HFF-Myc (cell line): ENCODE measurements at places on chromosomes 6 and 20.

DNA sequence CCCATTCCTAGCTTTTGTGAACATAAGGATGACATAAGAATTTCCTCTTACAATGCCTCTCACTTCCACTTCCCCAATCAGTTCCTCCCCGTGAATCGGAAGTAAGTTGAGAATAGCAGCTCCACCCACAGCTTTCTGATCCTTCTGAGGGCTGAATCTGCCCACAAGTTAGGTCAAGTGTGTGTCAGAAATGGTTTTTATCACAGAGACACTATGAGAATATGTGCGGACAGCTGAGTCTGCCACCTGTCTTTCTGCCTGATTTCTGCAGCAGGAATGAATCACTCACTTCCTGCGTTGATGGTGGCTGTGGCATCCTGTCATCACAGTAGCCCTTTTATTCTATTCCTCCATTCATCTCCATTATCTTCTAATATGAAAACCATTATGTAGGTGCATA, 70.2 kb downstream of the RIN2 start:
- DNase-seq: no peak

DNA sequence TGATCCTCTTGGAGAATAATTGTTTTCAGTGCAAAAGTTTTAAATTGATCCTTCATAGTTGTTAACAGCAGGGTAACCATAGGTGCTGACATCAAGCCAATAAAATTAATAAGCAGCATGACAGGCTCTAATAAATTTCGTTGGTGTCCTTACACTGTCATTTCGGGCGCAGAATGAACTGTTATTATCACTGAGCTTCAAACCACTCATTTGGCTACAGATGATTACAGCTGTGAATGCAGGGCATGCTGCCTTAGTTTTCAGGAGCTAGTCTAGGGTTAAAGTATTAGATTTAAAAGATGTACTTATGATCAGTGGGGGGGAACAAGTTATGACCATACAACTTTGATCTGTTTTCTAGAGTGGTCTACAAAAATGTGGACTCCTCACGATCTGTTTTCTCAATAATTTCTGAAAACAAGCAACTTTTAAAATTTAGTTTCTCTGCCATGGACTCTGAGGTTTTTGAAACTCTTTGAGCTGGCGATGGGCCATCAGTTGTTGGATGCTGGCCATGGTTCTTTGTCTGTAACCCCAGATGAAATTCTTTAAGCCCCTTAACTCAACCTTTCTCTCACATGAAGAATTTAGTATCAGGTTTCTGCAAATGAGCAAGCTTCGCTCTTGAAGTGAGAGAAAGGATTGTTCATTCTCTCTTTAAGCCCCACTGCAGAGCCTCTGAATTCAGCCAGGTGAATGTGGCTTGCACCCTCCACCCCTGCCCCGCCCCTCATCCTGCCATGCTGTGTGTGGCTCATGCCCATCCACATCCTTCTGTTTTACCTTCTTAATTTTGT, 99.1 kb upstream of the MTHFD1L start:
- no peak for DNase-seq

- no peak for DNase-seq
Observed at GRCh38 chr6:90294008-90294511, 2.6 kb downstream of the BACH2 start.

- DNase-seq: no peak
Observed at GRCh38 chr20:24420567-24420966, 48.9 kb upstream of the SYNDIG1 start.
